Activated T-helper 1 cell treated with anti-CD3 and anti-CD28 coated beads, Interleukin-2, amount 50 U/mL, for 16 hours (primary cell): ENCODE measurements at places on chromosomes 6 and 20.

- no peak for DNase-seq
Observed at GRCh38 chr6:124055963-124056362, 252.3 kb downstream of the NKAIN2 start.

DNA sequence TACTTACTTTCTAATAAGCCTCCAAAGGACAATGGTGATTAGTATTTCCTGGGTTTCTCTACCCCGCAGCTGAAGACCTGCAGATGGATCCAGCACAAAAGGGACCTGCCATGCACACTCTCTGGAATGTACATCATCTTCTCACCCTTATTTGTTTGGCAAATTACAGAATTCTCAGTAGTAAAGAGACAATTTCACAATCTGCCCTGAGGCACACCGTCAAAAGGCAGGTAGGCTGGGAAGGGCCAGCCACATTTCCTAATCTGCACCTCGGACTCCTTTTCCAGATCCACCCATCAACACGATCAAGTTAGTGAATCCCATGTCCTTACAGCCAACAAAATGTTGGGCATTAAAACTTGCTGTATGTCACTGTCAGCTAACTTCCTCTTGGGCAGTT is 4.9 kb downstream of the OVOL2 start:
- no peak for DNase-seq

- DNase-seq = no peak
Observed at GRCh38 chr6:30613251-30614043, 3.6 kb downstream of the PPP1R10 start.

GRCh38 chr6:20365456-20365855 is 36.2 kb upstream of the E2F3 start:
- DNase-seq = no peak

- no peak for DNase-seq
Observed at GRCh38 chr20:9594284-9594875, 80.0 kb downstream of the LAMP5 start.

DNA sequence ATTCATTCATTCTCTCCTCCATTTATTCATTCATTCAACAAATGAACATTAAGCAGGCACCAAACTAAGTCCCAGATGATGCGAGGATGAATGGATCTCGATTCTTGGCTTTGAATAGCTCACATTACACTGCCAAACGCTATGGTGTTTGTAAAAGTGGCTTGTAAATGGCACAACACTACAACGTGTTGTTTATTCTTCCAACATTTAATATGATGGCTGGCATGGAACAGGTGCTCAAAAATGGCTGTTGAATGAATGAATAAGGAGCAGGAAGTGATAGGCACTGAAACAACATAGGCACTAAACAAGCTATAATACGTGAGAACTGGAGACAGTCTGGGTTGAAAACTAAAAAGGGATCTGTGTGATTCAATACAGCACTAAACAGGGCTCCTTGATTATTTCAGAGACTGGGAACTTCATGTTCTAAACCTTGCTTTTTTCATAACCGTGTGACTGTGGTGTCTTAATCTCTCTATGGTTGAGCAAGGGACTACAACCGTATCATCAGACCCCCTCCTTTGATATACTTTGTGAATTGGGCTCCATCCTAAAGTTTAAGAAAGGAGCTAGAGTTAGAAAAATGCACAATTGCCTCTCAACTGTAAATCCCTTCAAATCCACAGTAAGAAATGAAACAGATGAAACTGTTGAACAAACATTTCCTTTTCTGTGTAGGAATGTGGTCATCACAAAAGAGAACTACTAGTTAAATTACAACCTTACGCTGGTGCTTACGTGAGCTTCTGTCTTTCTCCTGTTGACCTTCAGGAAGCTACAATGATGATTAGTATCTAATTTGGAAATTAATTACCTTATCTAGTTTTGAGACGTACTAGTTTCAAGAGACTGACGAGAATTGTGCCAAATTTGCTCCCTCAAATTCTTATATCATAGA is 16.9 kb upstream of the SLC16A10 start:
- DNase-seq = no peak

- DNase-seq = no peak
Observed at GRCh38 chr6:51675020-51675921, 412.1 kb downstream of the PKHD1 start.

DNA sequence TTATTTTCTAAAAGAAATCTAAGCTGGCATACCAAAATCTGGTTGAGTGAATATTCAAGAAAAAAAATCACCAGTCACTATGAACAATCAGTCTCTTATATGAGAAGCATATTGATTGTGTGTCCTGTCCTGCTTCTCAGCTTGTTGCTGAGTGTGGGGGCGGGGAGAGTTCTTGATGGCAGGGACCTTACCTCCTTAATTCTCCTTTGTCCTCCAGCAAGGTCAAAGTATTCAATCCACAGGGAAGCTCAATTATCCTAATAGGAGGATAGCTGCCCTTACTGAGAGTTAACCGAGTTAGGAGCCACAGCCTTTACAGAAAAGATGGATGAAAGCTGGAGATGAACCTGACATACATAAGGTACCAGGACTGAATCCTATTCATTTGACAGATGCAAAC is 154.0 kb downstream of the LY86 start:
- no peak for DNase-seq

DNA sequence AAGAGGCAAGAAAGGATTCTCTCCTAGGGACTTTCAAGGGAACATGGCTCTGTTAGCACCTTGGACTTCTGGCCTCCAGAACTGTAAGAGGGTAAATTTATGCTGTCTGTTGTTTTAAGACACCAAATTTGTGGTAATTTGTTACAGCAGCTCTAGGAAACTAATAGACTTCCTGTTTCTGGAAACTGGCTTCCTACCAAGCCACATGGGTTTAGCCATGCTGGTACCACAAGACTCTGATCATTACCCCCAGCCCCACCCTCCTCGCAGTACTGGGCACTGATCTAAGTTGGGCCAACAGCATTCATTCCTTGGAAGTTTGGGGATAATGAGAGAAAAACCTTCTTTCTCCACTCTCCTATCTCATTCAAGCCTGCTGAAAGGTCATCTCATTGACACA is 109.5 kb upstream of the SMLR1 start:
- DNase-seq = no peak

DNA sequence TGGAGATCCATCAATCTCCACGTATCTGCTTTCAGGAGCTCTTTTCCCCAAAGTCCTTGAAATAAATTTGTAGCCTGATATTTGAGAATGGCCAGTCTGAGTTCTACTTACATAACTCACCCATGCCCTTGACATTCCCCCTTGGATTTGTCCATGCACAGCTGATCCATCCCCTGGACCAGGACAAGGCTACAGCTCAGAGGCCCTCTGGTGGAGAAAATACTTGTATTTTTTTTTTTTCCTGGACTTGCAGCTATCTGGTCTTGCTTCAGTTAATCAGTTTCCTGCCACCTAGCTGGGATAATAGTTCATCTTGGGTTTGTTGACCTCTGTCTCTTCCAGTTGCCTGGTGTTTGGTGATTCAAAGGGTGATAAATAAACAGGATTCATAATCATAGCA is 467.6 kb downstream of the DHX35 start:
- DNase-seq = no peak

DNA sequence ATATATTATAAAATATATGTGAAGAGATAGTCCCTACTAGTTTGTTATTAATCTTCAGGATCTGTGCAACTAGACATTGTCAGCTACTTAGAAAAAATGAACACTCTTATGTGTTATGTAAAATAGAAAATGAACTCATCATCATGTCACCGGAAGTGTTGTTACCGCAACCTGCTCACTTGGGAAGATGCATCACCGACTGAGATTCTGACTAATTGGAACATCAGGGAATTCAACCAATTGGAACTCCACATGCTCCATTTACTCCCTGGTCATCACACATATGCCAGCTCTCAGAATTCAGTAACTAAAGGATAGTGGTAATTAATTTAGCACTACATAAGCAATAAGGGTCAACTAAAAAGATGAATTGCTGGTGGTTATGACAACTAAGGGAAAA is 16.7 kb upstream of the B3GAT2 start:
- DNase-seq = no peak

GRCh38 chr6:144155529-144155928 is 5.2 kb downstream of the STX11 start:
- DNase-seq = no peak

DNA sequence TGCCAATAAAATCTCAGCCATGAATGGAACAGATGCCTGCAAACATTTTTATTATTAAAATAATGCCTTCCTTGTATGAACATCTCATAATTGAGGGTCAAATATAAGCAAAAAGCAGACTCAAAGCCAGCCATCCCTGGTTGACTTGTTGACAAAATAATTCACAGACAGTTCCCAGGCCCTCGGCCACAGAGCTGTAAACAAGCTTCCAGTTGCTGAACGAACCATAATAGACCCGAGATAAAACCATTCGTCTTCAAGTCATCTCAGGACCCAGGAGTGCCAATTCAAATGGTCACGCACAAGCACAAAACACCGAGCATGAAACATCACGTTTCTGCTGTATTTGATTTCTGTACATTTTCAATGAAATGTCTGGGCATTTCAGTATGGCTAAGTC is 113.3 kb upstream of the CDYL start:
- no peak for DNase-seq

- no peak for DNase-seq
Observed at GRCh38 chr20:19785173-19785982, 27.3 kb downstream of the RIN2 start.

DNA sequence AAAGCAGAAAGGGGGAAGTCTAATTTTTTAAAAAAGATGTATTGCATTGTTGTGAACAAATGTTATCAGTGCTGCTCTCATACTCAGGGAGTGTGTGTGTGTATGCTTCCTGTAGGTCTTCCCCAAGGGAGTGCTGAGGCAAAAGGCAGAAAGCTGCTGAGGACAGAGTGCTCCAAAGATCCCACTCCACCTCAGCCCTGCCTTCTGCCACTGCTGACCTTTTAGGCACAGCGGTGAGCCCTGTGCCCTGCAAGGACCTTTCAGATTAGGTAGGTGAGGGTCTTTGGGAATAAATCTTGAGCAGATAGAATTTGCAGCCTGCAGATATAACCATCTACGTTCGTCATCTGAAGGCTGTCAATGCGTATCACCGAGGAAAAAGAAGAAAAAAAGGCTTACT is 756.4 kb upstream of the MMS22L start:
- DNase-seq = no peak

DNA sequence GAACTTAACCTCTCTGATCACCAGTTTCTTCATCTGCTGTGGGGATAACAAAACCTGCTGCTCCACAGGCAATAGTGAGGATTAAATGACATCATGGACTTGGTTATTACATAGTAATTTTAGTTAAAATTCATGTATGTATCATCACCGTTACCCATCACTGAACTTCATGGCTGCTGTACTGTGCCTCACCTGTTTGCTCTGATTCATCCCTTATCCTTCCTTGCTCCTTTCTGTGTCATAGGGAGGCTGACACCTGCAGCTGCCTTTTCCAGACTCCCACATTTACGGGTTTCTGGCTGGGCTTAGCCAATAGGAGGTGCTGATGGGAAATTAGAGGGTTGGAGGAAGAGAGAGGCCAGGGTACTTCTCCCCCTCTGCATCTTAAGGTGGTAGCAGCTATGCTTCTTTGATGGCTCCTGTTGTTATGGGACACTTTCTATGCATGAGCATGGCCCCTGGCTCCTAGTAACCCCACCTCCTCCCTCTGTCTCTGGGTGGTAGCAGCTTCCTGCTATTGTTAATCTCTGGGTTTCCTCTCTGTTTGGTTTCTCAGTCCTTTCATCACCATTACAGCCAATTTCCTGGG is 332.1 kb downstream of the DHX35 start:
- no peak for DNase-seq

DNA sequence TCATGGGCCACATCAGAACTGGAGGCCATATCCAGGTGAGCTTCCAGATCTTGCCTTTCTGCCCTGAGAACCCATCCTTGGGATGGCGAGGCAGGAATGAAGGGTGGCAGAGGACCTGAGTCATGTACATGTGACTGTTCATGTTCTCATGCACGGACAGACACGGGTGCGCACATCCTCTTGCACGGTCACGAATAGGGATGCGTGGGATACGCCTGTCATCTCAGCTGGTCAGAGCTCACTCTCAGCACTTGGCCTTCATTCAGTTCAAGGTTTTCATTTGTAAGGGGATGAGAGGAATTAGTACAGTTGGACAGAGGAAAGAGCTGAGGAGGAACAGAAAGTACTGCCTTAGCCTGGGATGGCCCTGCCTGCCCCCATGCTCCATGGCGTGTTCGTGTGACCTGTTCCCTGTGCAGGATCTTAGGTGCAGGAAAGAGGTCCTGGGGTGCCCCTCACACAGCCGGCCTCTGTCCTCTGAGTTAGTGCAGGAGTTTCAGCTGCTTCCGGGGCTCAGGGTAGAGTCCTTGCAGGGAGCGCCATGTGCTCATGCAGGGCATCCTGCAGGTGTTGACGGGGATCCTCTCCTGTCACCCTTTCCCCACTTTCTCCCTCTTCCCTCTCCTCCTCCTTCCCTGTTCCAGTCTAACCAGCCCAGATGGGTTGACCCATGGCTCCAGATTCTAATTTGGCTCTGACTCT is 173.4 kb downstream of the DTNBP1 start:
- no peak for DNase-seq

GRCh38 chr6:75081921-75082320 is 123.9 kb downstream of the COL12A1 start:
- no peak for DNase-seq

GRCh38 chr20:11128220-11128718 is 454.5 kb upstream of the JAG1 start:
- DNase-seq = no peak

GRCh38 chr20:313948-314347 is 11.4 kb upstream of the SOX12 start:
- DNase-seq = no peak

DNA sequence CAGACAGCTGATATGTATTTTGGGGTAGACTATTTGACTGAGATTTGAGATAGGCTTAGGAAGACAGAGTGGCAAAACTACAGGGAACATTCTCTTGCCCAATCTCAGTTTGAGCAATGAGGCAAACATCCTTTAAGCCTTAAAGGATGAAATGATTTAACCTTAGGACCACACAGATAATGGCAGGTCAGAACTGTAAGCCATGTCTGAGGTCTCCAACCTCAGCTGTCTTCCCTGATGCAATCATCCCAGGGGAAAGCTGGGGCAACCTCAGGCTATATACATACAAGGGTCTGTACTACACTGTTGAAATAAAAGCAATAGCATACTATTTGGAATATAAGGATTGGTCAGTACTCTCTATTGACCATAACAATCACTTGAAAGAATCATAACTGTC is 83.8 kb upstream of the NUP153 start:
- DNase-seq = no peak

- no peak for DNase-seq
Observed at GRCh38 chr6:151359486-151359885, 31.9 kb downstream of the ZBTB2 start.
